Activated naive CD4-positive, alpha-beta T cell treated with anti-CD3 and anti-CD28 coated beads for 36 hours (primary cell): ENCODE measurements at places on chromosomes 5 and 9.

DNA sequence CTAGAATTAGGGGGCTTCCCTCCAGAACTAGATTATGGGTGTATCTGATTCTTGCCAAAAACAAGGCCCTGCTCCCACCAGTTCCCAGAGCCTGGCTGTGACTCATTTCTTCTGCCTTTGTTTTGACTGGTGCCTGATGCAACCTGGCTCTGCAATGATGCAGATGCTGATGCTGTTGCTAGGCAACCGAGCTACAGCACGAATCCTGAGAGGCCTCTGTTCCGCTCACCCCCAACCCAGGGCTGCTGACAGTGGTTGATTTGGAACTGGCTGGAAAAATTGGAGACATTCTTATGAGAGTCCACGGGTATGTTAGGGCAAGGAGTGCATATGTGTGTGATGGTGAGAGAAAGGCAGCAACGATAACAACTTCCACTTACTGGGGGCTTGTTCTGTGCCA, 100.3 kb downstream of the NSG2 start:
- DNase-seq, result peak; percentile 78

- no peak for DNase-seq
Observed at GRCh38 chr9:131105952-131106351, 9.6 kb downstream of the AIF1L start.

DNA sequence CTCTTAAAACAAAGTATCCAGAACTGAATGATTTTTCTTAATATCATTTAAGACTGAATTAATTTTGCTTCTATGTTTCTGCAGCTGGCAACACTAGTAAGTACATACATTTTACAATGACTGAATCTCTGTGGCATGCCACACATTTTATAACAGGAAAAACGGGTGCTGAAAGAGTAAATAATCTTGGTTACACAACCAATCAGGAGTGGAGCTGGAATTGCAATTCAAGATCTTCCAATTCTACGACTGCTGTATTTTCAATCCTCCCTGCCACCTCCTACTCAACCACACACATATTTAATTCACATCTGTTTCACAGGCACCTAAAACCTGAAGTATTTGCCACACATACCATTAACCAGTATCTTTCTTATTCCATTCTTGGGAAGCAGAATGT, 52.7 kb upstream of the NR5A1 start:
- DNase-seq, result no peak

DNA sequence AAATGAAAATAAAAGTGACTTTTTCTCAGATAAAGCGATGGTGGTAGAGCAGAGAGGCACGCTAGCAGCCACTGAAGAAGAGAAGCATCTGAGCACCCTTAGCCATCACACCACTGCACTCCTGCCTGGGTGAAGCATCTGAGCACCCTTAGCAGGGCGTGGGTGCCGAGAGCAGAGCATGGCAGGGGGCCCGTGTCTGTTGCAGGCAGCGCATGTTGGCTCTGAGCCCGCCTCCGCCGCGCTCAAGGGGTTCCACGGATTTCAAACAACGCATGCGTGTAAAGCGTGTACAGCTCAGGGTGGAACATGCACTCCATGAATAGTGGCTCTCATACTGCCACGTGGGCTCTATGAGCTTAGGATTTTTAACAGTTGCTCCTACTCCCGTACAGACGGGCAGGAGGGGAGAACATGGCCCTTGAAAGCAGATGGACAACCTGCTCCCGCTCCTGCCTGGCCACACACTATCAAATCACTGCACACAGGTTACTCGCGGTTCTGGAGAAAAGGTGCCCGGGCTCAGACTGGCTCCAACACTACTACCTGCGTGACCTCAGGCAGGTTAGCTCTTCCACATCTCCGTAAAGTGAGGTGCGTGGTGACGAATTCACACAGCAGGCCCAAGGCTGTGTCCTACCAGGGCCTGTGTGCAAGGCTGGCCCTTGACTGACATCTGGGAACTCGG, 12.1 kb downstream of the LRRC14B start:
- no peak for DNase-seq

- no peak for DNase-seq
Observed at GRCh38 chr5:168752012-168752411, 172.8 kb upstream of the PANK3 start.

DNA sequence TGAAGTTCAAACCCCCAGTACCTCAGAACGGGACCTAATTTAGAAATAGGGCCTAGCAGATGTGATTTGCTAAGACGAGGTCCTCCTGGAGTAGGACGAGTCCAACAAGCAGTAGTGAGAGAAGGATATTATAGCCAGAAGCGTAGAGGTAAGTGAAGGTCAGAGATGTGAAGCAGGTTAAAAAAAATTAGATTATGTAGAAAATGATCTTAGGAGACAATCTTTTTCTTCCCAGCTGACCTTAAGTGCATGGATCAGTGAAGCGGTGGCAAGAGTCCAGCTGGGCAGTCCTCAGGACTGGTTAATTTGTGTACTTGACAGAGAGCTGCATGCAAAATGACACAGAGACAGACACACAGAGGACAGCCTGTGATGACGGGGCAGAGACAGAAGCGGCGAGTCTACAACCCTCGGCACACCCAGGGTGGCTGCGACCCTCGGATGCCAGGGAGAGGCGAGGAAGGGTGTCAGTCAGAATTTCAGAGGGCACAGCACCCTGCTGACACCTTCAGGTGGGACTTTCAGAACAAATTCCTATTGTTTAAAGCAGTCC, 131.4 kb upstream of the IRX4 start:
- no peak for DNase-seq

- no peak for DNase-seq
Observed at GRCh38 chr5:6220346-6221088, 157.8 kb downstream of the MED10 start.

DNA sequence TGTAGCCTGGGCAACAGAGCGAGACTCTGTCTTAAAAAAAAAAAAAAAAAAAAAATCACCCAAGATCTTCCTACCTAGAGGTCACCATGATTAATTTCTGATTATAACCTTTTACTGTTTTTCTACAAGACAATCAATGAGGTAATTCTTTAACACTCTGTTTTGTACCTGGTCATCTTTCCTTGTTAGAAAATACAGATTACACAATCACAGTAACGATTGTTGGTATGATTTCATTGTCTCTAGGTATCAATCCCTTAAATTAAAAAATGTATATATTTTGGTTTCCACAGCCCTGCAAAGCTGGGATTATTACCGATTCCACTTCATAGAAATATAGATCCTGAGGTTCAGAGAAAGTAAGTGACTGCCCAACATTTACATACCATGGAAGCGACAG, 8.3 kb upstream of the ATG10 start:
- DNase-seq, result no peak

GRCh38 chr5:141260458-141261237, 15.5 kb downstream of the PCDHB15 start:
- DNase-seq, result no peak

- DNase-seq, result no peak
Observed at GRCh38 chr9:106691627-106692026, 171.3 kb upstream of the ZNF462 start.

DNA sequence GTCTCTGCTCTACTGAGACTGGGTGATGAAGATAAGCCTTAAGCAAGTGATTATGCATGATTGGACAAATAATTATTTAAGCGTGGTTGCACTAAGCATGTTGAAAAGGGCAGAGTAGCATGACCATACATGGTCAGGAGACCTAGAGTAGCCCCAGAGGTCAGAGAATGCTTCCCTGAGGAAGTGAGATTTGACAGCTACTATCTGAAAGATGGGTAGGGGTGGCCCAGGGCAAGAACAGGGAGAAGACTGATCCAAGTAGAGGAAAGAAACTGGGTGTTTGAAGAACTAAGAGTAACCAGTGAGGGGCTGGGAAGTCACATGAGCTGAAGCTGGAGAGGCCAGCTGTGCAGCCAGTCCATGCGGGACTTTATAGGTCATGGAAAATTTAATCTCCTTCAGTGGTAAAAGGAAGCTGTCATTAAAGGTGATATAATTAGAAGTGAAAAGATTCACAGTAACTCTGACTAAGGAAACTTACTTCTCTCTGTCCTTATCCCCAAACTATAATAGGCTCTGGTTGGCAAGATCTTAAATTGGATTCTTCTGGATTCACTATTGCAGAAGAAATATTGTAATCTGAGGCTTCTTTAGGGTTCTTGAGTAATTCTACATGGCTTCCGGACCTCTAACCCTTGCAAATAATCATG, 35.2 kb downstream of the YIPF5 start:
- DNase-seq, result no peak

DNA sequence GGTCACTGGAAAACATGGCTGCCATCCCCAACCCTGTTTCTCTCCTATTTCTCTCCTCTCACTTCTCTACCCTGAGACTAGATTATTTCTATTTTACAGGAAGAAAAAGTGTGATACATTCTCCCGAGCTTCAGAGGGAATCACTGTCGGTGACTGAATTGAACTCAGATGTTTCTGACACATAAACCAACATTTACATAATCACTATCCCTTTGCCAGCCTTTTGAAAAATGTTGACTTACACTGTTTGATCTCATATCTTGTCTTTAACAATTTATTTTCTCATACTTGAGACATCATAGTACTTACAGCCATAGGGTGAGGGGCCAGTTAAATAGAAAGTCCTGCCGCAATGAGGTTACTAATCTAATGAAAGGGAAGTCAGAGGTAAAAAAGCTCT, 25.1 kb upstream of the PPP2CA start:
- no peak for DNase-seq

DNA sequence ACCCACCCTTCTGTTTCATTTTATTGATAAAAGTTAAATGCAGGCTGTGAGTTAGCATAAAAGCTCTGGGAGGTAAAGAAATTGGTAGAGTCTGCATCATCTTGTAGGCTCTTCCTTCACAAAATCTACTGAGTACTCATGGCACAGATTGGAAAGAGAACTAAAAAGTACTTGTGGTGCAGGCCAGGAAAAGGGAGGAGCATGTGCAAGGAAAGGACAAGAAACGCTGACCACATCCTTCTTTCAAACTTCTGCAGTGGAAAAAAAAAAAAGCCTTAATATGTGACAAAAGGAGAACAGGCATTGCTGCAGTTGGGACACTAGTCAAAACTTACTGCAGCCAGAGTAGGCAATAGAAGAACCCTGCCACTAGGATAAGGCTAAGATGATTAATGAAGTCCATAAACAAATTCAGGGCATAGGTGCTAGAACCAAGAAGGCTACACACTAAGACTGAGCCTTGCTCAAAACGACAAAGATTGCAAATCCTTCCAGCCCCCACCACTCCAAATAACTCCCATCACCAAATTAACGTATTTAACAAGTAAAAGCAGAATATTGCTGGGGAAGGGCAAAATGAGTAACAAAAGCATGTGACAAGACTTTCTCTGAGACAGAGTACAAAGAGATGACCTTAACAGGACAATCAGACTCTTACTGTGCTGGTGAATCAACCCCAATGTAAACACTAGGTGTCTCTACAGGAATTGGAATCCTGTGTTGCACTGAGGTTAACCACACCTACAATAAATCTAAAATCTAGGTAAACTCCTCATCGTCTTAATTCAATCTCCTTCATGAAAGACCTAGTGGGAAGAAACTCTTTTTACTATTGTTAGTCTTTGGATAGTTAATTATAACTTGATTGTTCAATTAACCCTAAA, 1024.8 kb downstream of the TLE1 start:
- DNase-seq, result no peak

DNA sequence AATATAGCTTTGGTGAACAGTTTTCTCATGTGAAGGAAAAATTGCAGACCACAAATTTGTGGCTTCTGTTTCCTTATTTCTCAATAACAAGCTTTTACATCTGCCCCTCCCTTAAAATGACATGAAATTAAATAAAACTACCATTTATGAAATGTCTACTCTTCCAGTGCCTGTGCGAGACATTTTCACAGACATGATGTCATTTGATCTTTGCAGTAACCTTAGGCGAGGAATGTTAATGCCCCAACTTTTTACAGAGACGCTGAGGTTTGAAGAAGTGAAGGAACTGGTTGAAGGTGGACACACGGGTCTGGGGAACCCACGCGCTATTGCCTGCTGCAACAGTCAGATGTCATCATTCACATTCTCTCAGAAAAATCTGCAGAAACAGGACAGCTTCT, 61.5 kb downstream of the OSTF1 start:
- no peak for DNase-seq
